ENCODE measurements at places on chromosomes 11 and 22. TPM values are rescaled to one million over a fixed set of nuclear protein-coding genes. Genes with fewer than 3 reads are reported as not detected.
A peak's percentile ranks its signal among the peaks of the same experiment; 100 is the strongest.

- H3K4me3 ChIP-seq, result no peak overlapping the region
- no peaks in the 10 kb centered on the region for H3K4me1 ChIP-seq
- no peaks in the 10 kb centered on the region for H3K27me3 ChIP-seq
Observed at GRCh38 chr11:46930089-46930488, 6.5 kb upstream of the CSTPP1 start.

DNA sequence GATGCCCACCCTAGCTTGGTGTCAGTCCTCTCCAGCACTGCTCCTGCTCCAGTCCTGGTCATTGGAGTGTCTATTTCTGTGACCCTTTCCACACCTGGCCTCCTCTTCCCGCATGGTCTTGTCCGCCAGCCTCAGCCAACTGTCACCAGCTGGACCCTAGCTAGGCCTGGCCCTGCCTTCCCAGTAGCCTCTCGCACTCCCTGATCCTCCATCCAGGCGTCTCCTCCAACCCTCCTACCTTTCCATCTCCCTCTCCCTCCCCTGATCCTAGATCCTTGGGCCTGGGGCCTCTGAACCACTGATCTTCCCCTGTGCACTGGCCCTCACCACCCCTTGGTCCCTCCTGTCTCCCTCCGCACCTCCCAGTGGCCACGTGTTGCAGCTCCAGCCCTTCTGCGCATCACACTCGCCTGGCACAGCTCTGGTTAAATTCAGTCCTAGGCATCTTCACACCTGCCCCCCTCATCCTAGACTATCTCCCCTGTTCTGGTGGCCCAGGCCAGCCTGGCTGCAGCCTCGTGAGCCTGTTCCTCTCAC, 9.9 kb downstream of the SYNGR1 start:
- peaks cover 5% of the 10 kb centered on the region for H3K4me1 ChIP-seq
- H3K27me3 ChIP-seq, result no peaks in the 10 kb centered on the region
- H3K4me3 ChIP-seq, result no peak overlapping the region
- H3K27ac ChIP-seq, result no peak overlapping the region
- no peaks in the 10 kb centered on the region for H3K36me3 ChIP-seq

DNA sequence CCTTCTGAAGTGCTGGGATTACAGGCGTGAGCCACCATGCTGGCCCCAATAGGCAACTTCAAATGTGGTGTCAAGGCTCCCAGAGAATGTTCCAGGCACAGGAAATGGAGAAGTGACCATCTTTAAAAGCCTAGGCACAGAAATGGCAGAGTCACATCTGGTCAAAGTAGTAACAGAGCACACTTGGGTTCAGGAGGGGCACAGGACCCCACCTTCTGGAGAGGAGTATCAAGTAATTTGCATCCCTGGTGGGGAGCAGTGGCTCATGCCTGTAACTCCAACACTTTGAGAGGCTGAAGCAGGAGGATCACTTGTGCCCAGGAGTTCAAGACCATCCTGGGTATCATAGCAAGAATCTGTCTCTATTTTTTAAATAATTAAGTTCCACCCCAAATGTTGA, 29.2 kb downstream of the SERHL2 start:
- no peaks in the 10 kb centered on the region for H3K27me3 ChIP-seq
- peak overlapping the region; percentile 37 for H3K27ac ChIP-seq
- DNase-seq, result no peak
- H3K36me3 ChIP-seq, result peaks cover 68% of the 10 kb centered on the region
- H3K4me3 ChIP-seq, result no peak overlapping the region

- H3K27me3 ChIP-seq, result no peaks in the 10 kb centered on the region
- no peak for DNase-seq
- H3K27ac ChIP-seq, result no peak overlapping the region
- H3K4me3 ChIP-seq, result no peak overlapping the region
- no peaks in the 10 kb centered on the region for H3K4me1 ChIP-seq
- no peaks in the 10 kb centered on the region for H3K36me3 ChIP-seq
Observed at GRCh38 chr11:130278151-130278550, 36.6 kb downstream of the ZBTB44 start.

GRCh38 chr11:18720808-18721560, 5.0 kb downstream of the IGSF22 start:
- no peaks in the 10 kb centered on the region for H3K27me3 ChIP-seq
- H3K4me1 ChIP-seq, result peaks cover 3% of the 10 kb centered on the region
- DNase-seq, result peak; percentile 82
- no peak overlapping the region for H3K27ac ChIP-seq

DNA sequence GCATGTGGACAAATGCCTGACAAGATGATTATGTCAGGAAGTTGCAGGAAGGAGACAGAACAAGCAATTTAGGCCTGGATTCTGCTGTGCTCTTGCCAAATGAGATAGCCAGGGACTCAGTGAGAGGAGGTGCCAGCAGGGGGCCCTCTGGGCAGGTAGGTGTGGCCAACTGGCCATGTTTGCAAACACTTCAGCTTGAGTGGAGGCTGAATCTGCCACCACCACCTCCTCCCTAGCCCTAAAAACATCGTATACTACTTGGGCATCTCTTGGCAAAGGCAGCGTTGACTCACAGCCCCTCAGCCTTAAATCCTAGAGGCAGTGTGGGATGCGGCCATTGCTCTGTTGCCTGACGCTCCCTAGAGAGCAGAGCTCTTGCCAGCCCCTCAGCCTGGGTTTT, 95.1 kb upstream of the PLET1 start:
- no peaks in the 10 kb centered on the region for H3K27me3 ChIP-seq
- H3K4me1 ChIP-seq, result peaks cover 8% of the 10 kb centered on the region
- no peak overlapping the region for H3K27ac ChIP-seq
- H3K4me3 ChIP-seq, result no peak overlapping the region

GRCh38 chr22:28462041-28462440, 217.6 kb downstream of the TTC28 start:
- DNase-seq, result no peak
- peaks cover 23% of the 10 kb centered on the region for H3K4me1 ChIP-seq
- H3K4me3 ChIP-seq, result no peak overlapping the region
- H3K36me3 ChIP-seq, result no peaks in the 10 kb centered on the region
- H3K27ac ChIP-seq, result no peak overlapping the region
- H3K27me3 ChIP-seq, result no peaks in the 10 kb centered on the region

- no peaks in the 10 kb centered on the region for H3K36me3 ChIP-seq
- no peak overlapping the region for H3K4me3 ChIP-seq
- H3K4me1 ChIP-seq, result no peaks in the 10 kb centered on the region
- no peak for DNase-seq
- no peak overlapping the region for H3K27ac ChIP-seq
Observed at GRCh38 chr11:46721286-46721685, 2.3 kb downstream of the F2 start.

- DNase-seq, result no peak
- H3K4me3 ChIP-seq, result no peak overlapping the region
- H3K4me1 ChIP-seq, result peaks cover 3% of the 10 kb centered on the region
- no peaks in the 10 kb centered on the region for H3K27me3 ChIP-seq
Observed at GRCh38 chr11:111949519-111950426, 12.6 kb downstream of the DIXDC1 start.

DNA sequence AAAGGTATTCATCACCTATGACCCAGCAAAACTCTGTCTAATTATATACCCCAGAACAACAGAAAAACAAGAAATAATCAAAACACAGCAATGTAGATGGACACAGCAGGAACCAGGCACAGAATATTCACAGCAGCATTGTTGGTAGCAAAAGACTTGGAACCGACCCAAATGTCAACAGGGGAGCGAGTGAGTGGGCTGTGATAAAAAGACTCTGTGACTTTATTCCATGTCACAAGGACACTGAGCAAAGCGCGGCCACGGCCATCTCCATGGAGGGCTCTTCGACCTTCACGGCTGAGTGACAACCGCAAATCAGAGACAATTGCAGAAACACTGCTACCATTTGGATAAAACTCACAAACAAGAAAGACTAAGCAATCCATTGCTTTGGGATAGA, 1373.1 kb downstream of the TBC1D22A start:
- no peak overlapping the region for H3K4me3 ChIP-seq
- no peak overlapping the region for H3K27ac ChIP-seq
- H3K4me1 ChIP-seq, result no peaks in the 10 kb centered on the region
- no peaks in the 10 kb centered on the region for H3K27me3 ChIP-seq
- no peaks in the 10 kb centered on the region for H3K36me3 ChIP-seq

DNA sequence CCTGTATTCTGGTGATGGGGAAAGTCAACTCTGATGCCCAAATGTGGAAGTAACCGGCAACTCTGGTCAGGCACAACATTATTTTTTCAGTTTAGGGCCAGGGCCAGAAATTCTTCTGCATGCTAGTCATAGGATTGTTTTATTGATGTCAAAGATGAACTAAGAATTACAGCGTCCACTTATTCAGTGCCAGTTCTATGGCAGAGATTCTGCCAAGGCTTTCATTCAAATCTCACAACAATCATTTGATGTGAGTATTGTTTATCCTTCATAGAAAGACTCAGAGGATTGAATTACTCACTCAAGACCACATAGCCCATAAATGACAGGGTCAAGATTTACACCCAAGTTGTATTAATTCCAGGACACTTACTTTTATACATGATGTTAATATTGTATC, 87.7 kb downstream of the TMPRSS5 start:
- H3K4me1 ChIP-seq, result peaks cover 5% of the 10 kb centered on the region
- no peak overlapping the region for H3K4me3 ChIP-seq
- no peaks in the 10 kb centered on the region for H3K36me3 ChIP-seq

- no peak overlapping the region for H3K27ac ChIP-seq
- no peaks in the 10 kb centered on the region for H3K27me3 ChIP-seq
- H3K4me3 ChIP-seq, result no peak overlapping the region
- H3K4me1 ChIP-seq, result peaks cover 4% of the 10 kb centered on the region
Observed at GRCh38 chr11:130553306-130553705, 104.9 kb downstream of the ADAMTS15 start.

GRCh38 chr11:117585631-117586030, 211.4 kb downstream of the DSCAML1 start:
- no peaks in the 10 kb centered on the region for H3K4me1 ChIP-seq
- no peak for DNase-seq
- H3K4me3 ChIP-seq, result no peak overlapping the region
- no peak overlapping the region for H3K27ac ChIP-seq
- peaks cover 17% of the 10 kb centered on the region for H3K27me3 ChIP-seq

- no peak overlapping the region for H3K27ac ChIP-seq
- H3K4me3 ChIP-seq, result no peak overlapping the region
- no peaks in the 10 kb centered on the region for H3K36me3 ChIP-seq
- no peaks in the 10 kb centered on the region for H3K27me3 ChIP-seq
Observed at GRCh38 chr11:129234978-129235377, 42.9 kb upstream of the ARHGAP32 start.

GRCh38 chr22:40955571-40955970, 4.4 kb downstream of the RBX1 start:
- DNase-seq, result no peak
- H3K36me3 ChIP-seq, result peaks cover 39% of the 10 kb centered on the region
- H3K27me3 ChIP-seq, result no peaks in the 10 kb centered on the region
- peak overlapping the region; percentile 20 for H3K27ac ChIP-seq
- H3K4me3 ChIP-seq, result no peak overlapping the region
- peaks cover 16% of the 10 kb centered on the region for H3K4me1 ChIP-seq

DNA sequence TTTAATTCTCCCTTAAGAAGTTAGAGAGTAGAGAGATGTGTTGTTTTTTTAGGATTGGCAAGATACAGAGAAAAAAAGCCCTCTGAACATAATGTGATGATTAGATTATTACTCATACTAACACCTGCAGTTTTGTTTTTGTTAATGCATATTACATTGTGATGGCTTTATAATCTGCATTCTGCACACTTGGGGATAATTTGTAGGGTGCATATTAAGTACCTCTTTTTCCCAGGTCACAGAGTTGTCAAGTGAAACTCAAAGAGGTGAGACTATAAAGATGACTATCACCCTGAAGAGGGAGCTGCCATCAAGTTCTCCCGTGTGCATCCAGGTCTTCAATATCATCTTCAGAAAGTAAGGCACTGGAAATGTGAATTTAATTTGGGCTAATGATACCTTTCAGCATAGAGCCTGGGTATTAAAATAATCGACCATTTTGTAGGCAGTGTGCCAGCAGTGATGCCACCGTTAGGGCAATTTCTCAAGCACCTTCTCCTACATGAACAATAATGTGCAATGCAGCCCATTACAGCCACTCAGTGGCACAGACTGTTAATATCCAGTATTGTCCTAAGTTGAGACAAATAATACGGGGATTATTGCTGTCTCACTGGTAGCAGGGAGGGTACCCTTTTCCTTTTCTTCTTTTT, 16.2 kb downstream of the PIWIL4 start:
- no peaks in the 10 kb centered on the region for H3K27me3 ChIP-seq
- no peak overlapping the region for H3K4me3 ChIP-seq
- DNase-seq, result no peak
- no peaks in the 10 kb centered on the region for H3K4me1 ChIP-seq
- H3K27ac ChIP-seq, result no peak overlapping the region

DNA sequence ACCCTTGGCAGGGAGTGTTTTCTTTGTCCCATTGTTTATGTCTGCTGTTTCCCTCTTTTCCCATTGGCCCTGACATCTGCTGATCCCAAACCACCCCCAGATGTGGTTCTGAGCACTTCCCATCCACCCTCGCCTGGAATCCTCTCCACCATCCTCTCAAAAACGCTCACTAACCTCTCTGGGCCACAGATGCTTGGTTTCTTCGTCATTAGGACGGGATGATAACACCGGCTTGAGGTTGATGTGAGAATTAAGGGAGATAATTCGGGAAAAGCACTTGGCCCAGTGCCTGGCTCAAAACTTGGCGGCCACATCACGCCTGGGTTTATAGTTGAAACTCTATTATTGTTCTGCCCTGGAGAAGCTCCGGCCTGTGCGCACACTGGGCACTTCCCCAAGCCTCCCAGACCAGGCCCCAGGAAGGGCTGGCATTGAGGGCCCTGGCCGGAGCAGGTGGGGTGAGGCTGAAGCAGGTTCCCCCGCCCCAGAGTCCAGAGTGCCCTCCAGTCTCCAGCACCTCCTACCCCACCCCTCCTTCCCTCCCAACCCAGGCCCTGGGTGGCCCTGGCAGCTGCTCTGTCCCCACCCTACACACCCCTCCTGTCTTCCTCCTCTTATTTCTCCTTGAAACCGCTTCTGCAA, 63.7 kb downstream of the CYTH4 start:
- H3K4me3 ChIP-seq, result no peak overlapping the region
- no peaks in the 10 kb centered on the region for H3K4me1 ChIP-seq
- no peaks in the 10 kb centered on the region for H3K27me3 ChIP-seq

DNA sequence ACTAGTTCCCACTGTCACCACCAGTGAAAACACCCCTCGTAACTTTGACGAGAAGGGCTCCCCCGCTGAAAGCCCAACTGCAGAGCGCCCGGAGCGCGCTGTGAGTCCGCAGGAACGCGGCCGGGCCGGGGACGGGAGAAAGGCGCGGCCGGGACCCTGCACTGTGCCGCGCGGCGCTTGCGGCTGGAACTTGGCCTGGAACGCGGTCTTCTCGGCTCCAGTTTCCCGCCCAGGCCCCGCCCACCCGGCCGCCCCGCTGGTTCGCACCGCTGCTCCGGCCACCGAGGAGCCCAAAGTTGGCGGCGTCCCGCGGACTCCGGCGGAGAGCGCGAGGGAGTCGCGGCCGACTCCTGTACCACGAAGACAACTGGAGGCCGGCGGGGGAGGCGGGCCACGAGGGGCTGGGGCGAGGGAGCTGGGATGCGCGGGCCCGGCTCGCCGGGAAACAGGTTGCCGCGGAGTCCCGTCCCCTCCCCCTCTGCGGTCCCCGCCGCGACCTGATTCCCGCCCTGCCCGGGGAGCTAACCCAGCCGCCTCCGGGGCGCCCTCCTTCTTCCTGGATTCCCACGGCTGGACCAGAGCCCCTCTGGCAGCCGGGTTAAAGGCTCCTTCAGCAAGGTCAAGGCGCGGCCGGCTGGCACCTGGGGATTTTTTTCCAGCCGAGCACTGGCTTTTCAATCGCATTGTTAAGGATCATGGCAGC, 3.4 kb downstream of the TENM4 start:
- peaks cover 97% of the 10 kb centered on the region for H3K27me3 ChIP-seq
- H3K4me3 ChIP-seq, result peak overlapping the region; percentile 35
- peaks cover 34% of the 10 kb centered on the region for H3K4me1 ChIP-seq
- DNase-seq, result peak; percentile 55
- H3K36me3 ChIP-seq, result no peaks in the 10 kb centered on the region

The C11orf65 gene
- total RNA-seq, result 0.43 TPM

The SESN3 gene
- 6.7 TPM for total RNA-seq

The TRIM29 gene
- total RNA-seq, result not detected

The RBMXL2 gene
- total RNA-seq, result not detected

The SERPING1 gene
- total RNA-seq, result 7.0 TPM

The OR5B12 gene
- not detected for total RNA-seq

The GUCY1A2 gene
- total RNA-seq, result 5.3 TPM

The NCF4 gene
- total RNA-seq, result not detected

The ST14 gene
- 0.17 TPM for total RNA-seq

The ACAT1 gene
- 118 TPM for total RNA-seq

Measured in A673 (cell line).